ENCODE measurements at places on chromosomes 6 and 20.

DNA sequence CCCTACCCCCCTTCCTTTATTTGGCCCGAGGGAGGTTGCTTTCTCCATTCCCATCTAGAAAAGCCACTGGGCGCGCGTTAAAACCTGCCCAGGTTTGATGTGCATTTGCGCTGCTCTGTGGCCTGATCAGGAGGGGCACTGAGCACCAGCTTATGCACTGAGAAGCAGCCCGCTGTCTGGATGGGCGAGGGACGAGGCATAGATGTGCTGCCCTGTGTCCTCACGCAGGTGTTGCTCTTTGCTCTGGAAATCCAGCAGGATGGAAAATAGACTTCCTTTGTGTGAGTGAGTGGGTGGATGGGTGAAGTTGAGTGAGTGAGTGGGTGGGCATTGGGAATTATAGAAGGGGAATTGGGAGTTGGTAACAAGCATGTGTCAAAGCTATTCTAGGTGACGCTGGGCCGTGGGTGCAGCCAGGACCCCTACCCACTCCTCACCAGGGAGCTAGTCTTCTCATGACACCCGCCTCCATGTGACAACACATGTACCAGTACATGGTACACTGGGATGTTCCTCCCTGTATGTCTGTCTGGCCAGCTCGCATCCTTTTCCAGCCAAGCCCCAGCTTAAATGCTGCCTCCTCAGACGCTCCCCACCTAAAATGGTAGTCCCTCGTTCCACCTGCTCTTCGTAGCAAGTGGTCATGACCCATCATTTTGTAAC, 162.6 kb downstream of the DTNBP1 start:
- DNase-seq: no peak

DNA sequence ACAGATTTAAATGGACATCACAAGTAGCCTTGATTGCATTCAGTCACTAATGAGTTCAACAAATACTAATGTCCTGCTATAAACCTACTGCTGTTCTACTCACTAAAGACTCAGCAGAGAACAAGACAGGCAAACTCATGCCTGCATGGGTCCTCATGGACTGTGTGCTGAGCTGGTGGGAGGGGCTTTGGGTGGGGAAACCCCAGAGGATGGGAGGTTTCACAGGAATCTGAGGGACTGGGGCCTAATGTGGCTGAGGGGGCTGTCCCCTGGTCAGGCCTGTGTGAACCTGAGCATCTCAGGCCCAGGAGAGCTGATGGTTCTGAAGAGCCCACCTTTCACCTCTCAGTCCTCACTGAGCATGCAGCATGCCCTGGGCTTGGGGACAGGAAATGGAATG, 1.4 kb downstream of the CST8 start:
- DNase-seq: no peak

- peak; percentile 7 for DNase-seq
Measured at GRCh38 chr6:45783716-45784115, 231.9 kb downstream of the CLIC5 start.

DNA sequence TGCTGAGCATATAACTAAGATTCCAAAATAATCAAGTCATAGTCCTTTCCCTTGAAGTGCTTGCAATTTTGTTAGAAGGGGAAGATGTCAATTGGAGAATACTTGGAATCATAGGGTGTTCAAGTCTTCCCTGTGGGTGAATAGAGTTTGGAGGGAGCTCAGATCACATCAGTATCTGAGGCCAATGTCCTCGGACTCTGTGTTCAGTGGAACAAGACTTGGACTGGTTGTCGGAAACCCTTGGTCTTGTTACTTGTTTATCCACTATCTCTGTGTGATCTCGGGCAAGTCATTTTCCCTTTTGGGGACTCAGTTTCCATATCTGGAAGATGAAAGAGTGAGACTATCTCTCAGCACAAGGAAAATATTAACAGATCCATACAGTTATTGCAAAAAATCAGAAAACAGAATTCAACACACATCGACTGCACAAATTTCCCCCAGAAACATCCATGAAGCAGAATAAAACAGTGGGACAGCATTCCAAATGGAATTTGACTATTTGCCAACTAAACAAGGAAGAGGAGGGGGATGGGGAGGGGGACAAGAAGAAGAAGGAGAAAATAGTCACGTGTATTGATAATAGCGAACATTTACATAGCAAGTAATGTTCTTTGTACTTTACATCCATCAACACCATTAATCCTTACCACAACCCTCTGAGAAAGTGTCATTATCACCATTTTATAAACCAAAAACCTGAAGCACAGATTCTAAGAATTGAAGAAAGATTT, 3.9 kb upstream of the EDEM2 start:
- no peak for DNase-seq

DNA sequence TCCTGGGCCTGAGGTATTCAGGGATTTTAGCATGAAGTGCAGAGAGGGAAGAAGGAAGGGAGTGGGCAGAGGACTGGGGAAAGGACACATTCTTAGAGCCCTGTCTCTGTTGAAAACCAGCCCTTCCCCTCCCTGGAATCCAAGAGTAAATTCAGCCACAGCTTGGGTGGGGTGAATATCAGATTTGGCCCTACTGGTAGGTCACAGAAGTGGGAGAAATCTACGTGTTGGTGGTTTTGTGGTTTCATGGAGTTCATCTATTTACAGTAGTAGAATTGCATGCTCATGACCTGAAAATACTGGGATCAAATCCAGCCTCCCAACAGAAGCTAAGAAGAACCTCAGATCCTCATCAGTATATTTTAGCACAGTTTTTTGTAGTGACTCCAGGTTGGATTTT, 404.4 kb downstream of the BMP2 start:
- DNase-seq: peak; percentile 32

DNA sequence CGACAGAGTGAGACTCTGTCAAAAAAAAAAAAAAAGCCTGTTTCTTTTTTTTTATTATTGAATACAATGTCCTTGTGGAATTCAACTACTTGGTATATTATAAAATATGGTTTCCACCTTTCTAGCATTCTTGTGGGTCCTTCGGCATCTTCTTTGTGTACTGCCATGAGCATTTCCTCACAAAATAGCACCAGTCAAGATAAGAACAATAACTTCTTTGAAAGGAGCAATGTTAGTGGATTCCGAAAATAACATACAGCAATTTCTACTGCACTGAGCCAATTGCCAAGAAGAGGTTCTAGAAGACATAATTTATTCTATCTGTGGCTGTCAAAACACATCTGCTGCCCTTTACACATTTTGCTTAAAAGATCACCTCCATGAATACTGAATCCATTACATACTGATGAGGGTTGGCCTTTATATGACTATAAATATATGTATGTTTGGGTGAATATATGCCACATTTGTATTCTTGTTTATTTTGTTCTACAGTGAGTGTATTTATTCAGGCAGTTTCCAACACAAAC, 19.1 kb upstream of the SPTLC3 start:
- no peak for DNase-seq

GRCh38 chr6:72886170-72886569, 264.3 kb downstream of the KCNQ5 start:
- no peak for DNase-seq

GRCh38 chr6:33708516-33709204, 2.8 kb downstream of the UQCC2 start:
- no peak for DNase-seq

- DNase-seq: no peak
Measured at GRCh38 chr20:58709013-58709702, 16.6 kb downstream of the NPEPL1 start.

GRCh38 chr6:152750694-152751093, at the start of gene VIP:
TSS of gene VIP (plus strand) at chr6:152750797. CDS start at chr6:152752178, 1,381 bp downstream.
- peak; percentile 39 for DNase-seq

GRCh38 chr6:11222385-11223277, 9.8 kb downstream of the NEDD9 start:
- DNase-seq: no peak

- no peak for DNase-seq
Measured at GRCh38 chr6:43505718-43506117, 4.4 kb downstream of the LRRC73 start.

Measured in HT1080 (cell line).